ENCODE measurements at places on chromosomes 13 and 19.

DNA sequence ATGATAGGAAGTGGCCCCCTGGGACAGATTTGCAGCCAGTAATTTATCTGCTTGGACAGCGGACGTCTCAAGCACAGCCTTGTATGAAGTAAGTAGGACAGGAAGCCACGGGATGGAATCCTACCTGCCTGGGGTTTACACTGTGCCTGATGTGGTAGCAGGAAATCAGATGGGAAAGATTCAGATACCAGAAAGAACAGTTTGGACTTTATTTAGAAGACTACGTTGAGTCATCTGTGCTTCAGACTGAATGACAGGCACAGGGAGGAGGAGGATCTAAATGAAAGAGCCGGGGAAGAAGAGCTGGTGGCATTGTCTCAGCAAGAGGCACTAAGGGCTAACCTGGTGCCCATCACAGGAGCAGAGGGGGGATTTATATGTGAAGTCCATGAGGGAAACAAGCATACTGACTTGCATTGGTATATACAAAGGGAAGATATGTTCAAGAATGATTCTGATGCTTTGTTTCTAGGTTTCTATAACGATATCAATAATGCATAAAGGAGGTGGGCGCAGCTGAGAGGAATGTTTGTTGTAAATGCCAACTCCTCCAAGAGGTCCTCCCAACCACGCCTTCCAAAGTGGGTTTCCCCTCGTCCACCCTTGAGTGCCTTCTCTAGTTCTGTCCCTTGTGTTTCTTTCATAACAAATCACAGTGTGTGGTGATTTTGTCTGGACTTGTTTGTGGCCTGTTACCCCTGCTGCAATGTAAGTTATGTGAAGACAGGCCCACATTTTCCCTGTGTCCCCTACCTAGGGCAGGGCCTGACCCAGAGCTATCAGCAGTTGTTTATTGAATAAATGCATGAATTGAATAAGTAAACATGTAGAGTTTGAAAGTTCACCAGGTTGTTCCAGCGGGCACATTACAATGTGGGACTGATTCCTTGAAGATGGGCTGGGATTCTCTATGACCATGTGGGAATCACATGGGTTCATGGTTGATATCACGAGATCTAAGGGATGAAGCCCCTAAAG lies 328.4 kb downstream of the SLC7A1 start:
- no peak for DNase-seq

DNA sequence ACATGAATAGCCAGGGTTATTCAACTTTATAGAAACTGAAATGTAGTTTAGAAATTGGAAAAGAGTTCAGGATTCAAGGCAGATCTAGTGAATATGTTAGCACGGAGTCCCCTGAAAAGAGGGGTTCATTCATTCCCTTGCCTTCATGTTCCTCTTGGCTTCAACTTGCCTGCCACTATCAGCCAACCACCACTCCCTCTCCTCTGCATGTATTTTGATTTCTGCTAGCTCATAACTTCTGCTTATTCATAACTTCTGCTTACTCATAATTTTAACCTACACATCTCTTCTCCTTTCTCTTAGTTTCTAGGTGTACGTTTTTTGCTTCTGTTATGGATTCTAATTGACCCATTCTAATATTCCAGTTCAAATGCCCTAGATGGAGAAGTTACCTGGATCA lies 5.5 kb upstream of the SERTM1 start:
- DNase-seq = no peak

DNA sequence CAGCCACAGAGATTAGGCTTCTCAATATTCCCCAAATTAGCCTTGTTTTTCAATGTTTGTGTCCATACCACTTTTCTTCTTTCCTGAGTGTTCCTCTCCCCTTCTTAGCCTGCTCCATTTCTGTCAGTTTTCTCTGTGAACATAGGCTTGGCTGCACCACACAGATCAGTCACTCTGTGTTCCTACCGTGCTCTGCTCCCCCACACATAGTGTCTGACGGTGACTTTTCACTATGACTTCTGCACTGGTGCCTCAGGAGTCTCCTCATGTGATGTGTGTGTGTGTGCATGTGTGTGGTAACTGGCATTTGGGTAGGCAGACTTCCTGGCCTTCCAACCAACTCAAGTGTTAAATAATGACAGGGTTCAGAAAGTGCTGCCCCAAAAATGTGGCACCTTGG lies 47.9 kb upstream of the MYCBP2 start:
- DNase-seq = no peak

DNA sequence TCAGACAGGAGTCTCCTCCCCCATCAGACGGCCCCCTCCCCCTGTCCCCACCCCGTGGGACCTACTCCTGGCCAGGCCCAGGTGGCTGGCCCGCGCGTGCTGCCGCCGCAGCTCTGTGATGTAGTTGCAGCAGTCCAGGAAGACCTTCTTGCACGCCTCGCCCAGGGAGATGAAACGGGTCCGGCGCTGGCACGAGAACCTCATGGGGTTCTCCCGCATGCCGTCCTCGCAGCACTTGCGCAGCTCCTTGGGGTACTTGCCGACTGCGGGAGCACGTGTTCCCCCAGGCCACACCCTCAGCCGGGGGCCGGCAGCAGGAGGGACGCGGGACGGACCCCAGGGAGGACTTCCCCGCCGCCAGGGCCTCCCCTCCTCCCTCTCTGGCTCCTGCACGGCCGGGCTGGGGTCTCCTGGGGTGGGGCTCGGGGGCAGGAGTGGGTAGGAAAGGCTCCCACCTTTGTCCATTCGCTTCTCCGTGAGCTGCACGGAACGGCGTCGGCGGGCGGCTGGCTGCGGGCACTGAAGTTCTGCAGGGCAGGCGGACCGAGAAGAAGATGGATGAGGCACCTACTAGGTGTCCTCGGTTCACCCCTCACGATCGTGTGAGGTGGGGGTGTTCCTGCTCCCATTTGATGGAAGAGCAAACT lies 13.3 kb downstream of the C3 start:
- DNase-seq = no peak

- DNase-seq = no peak
Observed at GRCh38 chr13:34591900-34592529, 350.1 kb upstream of the NBEA start.

DNA sequence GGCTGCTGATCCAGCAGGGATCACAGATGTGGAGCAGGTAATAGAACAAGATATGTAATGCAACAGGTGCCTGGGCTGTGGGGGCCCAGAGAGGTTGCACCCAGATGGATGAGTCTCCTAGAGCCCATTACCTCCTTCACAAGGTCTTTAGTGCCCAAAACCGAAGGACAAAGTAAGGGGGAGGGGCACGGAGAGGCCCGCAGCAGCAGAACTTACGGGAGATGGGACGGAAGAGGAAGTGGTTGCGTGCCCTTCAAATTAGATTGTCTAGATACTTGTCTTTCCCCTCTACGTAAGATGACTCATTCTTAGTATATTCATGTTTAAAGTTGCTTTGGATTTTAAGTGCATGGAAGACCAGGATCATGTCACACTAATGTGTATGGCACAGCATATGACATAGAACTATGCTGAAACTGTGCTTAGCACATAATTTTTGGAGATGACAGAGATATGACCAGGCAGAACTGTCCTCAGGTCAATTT lies 5.7 kb upstream of the MRPS31 start:
- DNase-seq = peak; percentile 89

DNA sequence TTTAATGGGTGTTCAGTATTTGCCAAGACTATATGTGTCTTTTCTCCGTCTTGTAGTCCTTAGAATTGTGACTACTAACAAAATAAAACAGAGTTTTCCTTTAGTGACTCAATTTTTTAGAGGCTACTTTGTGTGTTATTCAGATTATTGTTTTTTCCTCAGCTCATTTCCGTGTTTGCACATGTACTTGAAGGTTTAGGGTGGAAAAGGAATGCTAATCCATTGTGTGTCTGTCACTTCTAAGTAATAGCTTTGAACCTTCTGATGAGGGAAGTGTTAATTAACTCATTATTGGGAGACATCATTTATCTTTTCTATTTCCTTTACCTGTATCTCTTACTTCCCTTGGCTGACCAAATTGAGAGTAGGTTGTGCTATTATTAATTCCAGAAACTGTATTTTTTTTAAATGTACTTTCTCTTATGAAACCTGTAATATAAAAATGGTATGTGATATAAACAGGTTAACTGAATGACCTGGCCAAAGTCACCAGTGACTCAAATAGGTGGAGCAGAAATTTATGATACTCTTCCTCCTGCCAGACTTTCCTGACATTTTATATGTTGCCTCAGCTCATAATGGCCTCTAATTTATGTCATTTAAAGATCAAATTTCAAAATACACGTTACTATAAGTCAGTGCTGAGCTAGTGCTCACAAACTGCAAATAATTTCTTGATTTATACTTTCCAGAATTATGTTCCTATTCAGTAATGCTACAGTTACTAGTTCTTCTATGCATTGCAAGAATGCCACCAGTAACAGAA lies 88.8 kb downstream of the LMO7 start:
- DNase-seq = no peak

DNA sequence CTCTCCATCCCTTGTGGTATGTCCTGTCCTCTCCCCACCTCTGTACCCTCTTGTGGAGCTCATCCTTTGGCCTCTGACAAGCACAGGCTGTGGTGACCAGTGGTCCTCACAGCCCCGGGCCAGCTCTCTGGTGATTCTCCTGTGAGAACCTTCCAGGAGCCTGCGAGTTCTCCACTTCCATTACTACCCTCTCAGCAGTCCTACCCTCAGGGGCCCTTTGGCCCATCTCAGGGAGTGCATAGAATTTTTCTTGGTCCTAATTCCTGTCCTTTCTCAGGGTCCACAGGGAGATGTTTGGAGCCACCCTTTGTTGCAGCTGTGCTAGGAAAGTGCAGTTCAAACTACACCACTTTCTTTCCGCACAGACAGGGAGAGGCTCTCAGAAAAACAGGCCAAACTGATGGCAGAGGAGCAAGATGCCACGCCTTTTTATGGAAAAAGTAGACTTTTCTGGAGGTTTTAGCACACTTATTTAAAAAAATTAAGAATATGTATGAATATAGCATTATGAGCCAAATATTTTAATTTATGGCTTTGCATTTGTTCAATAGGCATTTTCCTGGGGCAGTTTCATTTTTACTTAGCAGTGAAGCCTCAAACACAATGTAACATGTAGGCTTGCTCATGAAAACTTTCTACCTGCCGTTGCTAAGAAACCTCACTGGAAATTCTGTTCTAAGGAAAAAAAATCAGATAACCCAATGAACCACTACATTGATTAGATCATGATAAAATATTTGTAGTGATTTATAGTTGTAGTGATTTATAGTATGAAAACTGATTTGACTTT lies 92.0 kb downstream of the GPR12 start:
- no peak for DNase-seq

GRCh38 chr19:38836983-38837626 lies 5.5 kb upstream of the ECH1 start:
- DNase-seq = no peak

- DNase-seq = peak; percentile 62
Observed at GRCh38 chr19:46717034-46717715, at the start of gene PRKD2. Gene PRKD2 (minus strand): TSS chr19:46717114. CDS start chr19:46716370, 744 bp downstream.

GRCh38 chr19:10699650-10700335 lies 1.4 kb upstream of the QTRT1 start:
- DNase-seq = peak; percentile 63

DNA sequence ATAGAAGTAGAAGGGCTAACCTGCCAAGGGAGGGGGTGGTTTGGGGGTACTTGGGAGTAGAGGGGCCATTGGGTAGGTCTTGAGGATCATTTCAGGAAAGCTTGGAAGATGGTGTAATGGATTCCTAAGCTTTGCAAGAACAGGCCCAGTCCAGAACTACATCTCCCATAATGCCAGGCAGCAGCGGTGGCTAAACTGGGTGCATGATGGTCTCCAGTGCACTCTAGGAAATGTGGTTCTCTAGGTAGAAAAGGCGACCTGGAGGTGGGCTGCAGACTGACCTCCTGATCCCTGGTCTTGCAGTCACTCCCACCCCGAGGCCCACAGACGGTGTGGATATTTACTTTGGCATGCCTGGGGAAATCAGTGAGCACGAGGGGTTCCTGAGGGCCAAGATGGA lies 3.8 kb downstream of the APLP1 start:
- DNase-seq = no peak

DNA sequence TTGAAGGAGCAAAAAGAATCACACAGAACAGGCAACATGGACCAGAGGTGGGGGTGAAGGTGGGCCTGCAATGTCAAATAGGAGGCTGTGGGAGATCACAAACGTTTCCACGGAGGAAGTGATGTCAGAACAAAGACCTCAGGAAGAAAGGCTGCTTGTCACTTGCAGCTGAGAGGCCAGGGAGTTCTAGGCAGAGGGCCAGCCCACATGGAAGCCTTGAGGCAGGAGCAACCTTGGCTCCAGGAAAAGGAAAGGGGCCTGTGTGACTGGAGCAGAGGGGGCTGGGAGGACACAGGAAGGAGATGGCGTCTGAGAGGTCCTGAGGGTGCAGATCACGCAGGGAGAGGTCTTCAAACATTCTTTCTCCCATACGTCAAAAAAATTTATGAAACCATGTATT lies 16.3 kb downstream of the ZNF160 start:
- DNase-seq = no peak
